CD4-positive, alpha-beta T cell treated with Interleukin-6 for 4 hours (primary cell): ENCODE measurements at places on chromosomes 4 and X.

DNA sequence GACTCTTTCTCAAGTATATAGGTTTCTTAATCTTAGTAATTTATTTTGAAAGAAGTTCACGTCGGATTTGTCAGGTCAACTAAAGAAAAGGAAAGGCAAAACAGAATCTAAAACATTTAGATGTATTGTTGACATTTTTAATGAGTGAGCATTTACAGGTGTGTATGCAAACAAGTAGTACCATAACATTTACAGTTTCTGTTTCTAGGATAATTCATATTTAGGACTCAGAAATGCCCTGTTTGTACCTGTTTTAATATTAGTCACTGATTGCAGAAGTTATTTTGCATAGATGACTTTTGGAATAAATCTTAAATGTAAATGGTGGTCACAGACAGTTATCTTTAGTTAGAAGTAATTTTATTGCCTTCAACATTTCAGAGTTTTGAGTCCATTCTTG is 151.3 kb upstream of the NUDT6 start:
- DNase-seq, result no peak

DNA sequence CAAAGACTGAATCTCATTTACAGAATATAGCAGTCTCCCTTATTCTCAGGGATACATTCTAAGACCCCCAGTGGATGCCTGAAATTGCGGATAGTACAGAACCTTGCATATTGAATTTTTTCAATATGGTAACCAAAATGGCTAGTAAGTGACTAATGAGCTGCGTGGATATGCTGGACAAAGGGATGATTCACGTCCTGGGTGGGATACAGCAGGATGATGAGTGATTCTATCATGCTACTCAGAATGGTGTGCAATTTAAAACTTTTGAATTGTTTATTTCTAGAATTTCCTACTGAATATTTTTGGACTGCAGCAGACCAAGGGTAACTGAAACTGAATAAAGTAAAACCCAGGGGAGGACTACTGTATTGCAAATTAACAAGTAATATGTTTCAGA is 66.7 kb downstream of the STAG2 start:
- DNase-seq, result no peak

DNA sequence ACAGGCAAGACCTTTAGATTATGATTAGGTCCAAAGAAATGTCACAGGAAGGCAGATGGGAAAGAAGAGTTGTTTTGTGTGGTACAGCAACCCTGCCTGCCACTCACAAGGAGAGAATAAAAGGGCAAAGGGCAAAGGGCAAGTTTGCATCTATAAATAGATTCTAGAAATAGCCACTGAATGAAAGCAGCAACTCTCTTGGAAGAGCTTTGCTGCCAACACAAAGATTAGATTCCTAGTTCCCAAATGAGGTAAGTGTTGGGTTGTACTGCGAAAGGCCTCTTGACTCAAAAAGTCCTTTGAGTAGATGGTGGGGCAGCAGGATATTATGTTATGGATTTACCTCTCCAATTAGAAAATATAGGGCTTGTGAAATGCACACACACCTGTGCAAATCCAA is 61.2 kb downstream of the MOSPD2 start:
- no peak for DNase-seq

DNA sequence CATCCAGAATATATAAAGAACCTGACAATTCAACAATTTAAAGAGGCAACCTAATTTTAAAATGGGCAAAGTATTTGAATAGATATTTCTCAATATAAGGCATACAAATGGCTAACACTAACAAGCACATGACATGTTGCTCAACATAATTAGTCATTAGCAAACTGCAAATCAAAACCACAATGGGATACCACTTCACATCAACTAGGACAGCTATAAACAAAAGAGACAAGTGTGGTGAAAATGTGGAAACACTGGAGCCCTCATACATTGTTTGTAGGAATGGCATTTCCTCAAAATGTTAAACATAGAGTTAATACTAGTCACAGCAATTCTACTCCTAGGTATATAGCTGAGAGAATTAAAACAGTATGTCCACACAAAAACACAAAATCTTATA is 96.7 kb downstream of the CORIN start:
- no peak for DNase-seq

DNA sequence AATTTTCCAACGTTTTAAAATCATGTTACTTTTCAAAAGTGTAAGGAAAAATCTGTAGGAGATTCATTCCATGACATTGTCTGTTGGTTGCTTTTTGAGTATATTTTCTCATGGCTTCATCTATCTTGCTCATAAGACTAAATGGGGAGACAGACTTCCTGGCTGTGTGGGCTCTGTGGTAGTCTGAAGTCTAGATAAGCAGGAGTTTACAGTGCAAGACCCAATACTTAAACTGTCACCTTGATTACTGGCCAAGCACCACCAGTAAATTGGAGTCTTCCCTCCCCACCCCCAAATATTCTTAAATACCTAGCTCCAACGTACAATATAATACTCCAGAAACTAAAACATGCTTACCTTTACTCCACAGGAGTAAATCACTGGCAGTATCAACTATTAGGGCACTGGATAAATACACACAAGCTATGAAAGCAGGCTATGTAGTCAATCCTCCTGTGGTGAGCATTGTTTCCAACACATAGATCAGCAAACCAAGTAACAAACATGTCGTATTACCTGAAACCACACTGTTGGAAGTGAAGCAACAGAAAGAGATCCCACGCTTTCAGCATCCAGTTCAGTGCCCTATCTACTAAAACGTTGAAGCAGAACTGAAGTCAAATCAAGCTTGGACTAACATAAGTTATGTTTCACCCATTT is 6.2 kb downstream of the HNRNPD start:
- DNase-seq, result peak; percentile 20

GRCh38 chr4:59243038-59243437 is 1957.1 kb upstream of the ADGRL3 start:
- no peak for DNase-seq

- DNase-seq, result no peak
These were observed 9.6 kb downstream of the NBDY start for GRCh38 chrX:56738670-56739069.

- no peak for DNase-seq
These were observed 251.1 kb upstream of the MAD2L1 start for GRCh38 chr4:120317713-120318112.

DNA sequence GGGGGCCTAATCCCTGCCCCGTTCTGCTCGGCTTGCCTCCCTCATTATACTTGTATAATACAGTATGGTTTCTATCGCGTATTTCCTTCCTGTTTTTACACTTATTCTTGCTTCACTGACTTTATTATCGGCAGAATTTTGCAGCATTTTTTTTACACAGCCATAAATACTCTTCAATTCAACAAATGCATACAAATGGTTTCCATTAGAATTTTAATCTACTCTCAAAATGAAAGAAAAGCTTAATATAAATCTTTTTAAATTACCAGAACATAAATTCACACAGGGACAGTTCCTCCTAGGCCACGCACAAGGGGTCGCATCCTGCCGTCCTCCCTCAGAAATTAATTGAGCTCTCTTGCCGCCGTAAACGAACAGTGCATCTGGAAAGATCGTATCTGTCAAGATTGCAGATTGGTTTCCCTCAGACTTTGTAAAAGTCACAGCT is 42.9 kb downstream of the DCTD start:
- DNase-seq, result no peak

GRCh38 chrX:106220177-106220576 is 52.1 kb downstream of the PWWP3B start:
- DNase-seq, result no peak

DNA sequence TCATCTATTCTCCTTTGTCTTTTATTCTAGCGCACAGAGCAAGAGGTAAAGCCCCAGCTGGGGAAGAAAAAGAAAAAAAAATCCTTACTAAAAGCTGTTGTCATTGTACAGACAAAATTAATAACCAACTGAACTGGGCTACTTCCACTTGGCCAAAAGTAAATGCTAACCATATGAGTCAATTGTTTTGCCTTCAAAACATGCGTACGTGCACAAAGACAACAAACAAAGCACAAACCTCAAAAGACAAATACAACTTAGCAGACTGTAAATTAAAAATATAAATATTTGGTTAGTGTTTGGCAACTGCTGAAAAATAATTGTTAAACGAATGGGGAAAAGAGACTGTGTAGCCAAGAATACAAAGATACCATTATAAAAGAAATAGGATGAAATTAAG is 5.9 kb downstream of the EDA2R start:
- DNase-seq, result no peak

DNA sequence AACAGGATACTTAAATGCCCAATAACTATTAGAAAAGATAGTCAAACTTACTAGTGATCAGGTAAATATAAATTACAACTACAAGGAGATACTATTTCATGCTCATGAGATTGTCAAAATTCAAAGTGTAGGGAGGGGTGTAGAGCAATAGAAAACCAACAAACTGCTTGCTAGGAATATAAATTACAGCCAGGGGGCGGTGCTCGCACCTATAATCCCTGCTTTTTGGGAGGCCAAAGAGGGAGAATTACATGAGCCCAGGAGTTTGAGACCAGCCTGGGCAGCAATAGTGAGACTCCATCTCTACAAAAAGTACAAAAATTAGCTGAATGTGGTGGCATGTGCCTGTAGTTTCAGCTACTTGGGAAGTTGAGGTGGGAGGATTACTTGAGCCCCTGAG is 556.5 kb upstream of the NR3C2 start:
- DNase-seq, result no peak

DNA sequence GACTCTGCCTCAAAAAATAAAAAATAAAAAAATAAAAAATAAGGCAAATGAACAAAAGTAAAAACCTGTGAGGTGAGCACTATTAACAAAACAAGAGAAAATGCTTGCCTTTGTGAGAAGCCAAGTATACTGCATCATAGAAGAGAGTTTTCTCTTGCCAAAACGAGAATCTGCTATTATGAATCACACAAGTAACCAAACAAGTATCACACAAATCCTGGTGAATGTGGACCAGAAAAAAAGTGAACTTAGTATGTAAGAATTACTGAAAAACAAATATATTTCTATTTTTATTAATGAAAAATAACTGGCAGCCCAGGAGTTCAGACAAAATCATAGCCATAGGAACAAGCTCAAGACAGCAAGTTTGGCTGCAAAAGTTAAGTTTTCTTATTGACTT is 193.5 kb downstream of the PDGFC start:
- no peak for DNase-seq

DNA sequence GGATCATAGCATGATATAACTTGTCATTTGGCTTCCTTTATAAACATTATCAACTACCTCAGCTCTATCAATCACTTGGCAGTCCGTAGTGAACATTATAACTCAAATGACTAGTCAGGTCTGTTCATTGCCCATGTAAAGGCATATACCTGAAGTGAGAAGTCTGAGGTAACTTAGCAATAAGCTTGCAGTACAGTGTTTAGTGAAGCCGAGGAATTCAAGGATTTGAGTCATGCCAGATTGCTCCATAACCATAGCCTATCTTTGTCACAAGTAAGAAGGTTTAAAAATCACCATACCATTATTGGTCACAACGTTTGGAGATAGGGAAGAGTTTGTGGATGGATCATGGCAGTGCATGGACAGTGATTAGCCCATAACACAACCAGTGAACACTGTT is 41.6 kb downstream of the AR start:
- no peak for DNase-seq

DNA sequence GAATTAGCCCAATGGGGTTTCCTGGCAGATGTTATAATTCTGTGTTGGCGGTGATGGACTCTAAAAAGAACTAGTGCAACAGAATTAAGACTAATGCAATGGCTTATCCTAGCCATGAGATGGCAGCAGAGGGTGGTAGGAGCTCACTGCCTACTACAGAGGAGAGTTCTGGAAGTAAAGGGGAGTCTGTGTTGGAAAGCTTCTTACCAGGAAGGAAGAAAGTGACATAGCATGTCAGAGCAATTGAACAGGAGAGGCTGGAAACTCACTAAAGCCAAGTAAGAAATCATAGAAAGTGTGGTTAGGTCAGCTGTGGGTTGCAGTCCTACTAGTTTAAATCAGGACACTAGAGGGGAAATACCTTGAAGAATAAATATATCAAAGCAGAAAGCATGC is 6.3 kb upstream of the TRPC5OS start:
- DNase-seq, result peak; percentile 14

GRCh38 chr4:105965183-105965800 is 70.0 kb downstream of the NPNT start:
- DNase-seq, result no peak

GRCh38 chr4:20666012-20666860 is 34.0 kb upstream of the PACRGL start:
- no peak for DNase-seq

- no peak for DNase-seq
These were observed 21.8 kb upstream of the GRPR start for GRCh38 chrX:16101581-16101980.

DNA sequence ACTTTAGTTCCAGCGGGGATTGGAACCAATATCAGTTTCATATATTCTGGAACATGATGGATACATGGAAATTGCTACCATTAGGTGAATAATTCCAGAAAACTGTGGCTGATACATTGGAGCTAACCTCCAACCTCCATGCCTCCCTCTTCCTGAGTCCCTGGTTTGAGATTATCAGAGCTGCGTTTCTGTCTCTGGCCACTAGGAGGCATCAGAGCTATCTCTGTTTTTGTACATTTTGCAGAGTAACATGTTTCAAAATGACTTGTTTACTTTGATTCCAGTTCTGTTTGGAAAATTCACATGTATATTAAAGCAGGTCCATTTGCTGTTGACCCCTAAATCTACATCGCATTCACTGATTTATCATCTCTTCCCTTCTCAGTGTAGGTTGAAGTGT is 2.4 kb upstream of the RAB40AL start:
- peak; percentile 40 for DNase-seq

GRCh38 chr4:30901461-30902451 is 181.6 kb downstream of the PCDH7 start:
- DNase-seq, result no peak

DNA sequence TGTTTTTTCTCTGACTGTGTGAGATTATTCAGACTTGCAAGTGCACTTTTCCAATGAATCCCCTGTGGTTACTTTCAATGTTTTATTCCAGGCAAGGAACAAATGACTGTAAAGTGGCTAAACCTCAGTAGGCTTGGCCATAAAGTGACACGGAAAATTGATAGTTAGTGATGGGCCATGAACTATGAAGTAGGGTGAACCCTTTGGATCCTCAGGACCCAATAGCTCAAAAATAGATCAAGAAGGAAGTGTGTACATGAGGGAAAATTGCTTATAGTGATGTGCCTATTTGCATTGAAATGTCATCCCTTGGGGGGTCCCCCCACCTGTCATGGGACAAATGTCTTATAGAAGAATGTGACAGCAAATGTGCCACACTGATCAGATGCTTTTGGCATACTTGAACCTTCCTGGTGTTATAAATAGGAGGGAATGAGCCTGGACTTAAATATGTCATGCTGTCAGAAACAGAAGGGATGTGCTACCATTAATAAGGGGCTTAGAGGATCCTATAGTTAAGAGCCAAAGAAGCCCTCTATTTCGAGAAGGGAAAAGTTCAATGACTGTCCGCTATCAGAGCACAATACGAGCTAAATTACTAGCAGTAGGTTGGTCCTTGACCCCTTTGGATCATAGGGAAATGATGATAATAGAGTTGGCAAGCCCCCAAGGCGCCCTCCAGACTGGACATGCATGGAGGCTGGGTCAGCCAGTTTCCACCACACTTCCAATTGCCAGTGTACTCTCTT is 30.3 kb downstream of the SLC16A2 start:
- DNase-seq, result no peak

GRCh38 chrX:130120746-130121504 is 10.6 kb upstream of the ELF4 start:
- DNase-seq, result peak; percentile 74

GRCh38 chr4:81737865-81738559 is 266.3 kb upstream of the RASGEF1B start:
- no peak for DNase-seq
